Camera-type eye (tissue), 1 donor: ENCODE measurements at places on chromosomes 6 and 20. TPM values are rescaled to one million over a fixed set of nuclear protein-coding genes. Genes with fewer than 3 reads are reported as not detected.

The CST5 gene
- total RNA-seq, result not detected

The UBD gene
- total RNA-seq, result not detected

The RNF217 gene
- total RNA-seq, result 24.9 TPM

The ERGIC3 gene
- 217 TPM for total RNA-seq

The MRAP2 gene
- 5.9 TPM for total RNA-seq

The TRAPPC3L gene
- total RNA-seq, result 0.38 TPM

The NHSL1 gene
- total RNA-seq, result 46.6 TPM

The IBTK gene
- 71.8 TPM for total RNA-seq

The SLC26A8 gene
- 1.4 TPM for total RNA-seq

The HEY2 gene
- total RNA-seq, result 6.6 TPM

The TRIM10 gene
- 1.0 TPM for total RNA-seq

The ADAT2 gene
- 6.2 TPM for total RNA-seq

The CDH4 gene
- 12.0 TPM for total RNA-seq

The SF3B5 gene
- total RNA-seq, result 53.1 TPM

The PKIG gene
- total RNA-seq, result 54.3 TPM

The RAB44 gene
- total RNA-seq, result 0.33 TPM

The SNPH gene
- total RNA-seq, result 9.7 TPM

The PRRT1 gene
- 1.6 TPM for total RNA-seq

The DBNDD2 gene
- total RNA-seq, result 13.4 TPM

The GRM4 gene
- total RNA-seq, result 8.1 TPM

The HLA-DMB gene
- 4.9 TPM for total RNA-seq

The APOBEC2 gene
- 31.3 TPM for total RNA-seq

The PKHD1 gene
- total RNA-seq, result 0.66 TPM

The ZNF337 gene
- 44.3 TPM for total RNA-seq

The CCN6 gene
- total RNA-seq, result not detected

The BPI gene
- 2.4 TPM for total RNA-seq

The RHAG gene
- 3.5 TPM for total RNA-seq

The AVP gene
- not detected for total RNA-seq

The AGPAT4 gene
- 26.3 TPM for total RNA-seq

The MYT1 gene
- 37.3 TPM for total RNA-seq

The EYS gene
- 230 TPM for total RNA-seq

The SYNDIG1 gene
- 17.6 TPM for total RNA-seq

The LY6G6D gene
- total RNA-seq, result not detected

The DLK2 gene
- total RNA-seq, result 2.6 TPM

The MAPK13 gene
- total RNA-seq, result 9.2 TPM
